ENCODE measurements at places on chromosomes 12 and 14.

DNA sequence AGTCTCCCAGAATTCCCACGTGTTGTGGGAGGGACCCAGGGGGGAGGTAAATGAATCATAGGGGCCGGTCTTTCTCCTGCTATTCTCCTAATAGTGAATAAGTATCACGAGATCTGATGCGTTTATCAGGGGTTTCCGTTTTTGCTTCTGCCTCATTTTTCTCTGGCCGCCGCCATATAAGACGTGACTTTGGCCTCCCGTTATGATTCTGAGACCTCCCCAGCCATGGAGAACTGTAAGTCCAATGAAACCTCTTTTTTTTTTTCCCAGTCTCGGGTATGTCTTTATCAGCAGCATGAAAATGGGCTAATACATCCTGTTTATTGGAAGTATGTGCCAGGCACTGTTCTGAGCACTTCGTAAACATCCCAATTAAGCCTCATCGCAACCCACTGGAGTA, 788 bp downstream of the KRT72 start:
- DNase-seq, result no peak
- no peak overlapping the region for H3K4me3 ChIP-seq
- H3K27me3 ChIP-seq, result peaks cover 14% of the 10 kb centered on the region
- no peaks in the 10 kb centered on the region for H3K4me1 ChIP-seq
- H3K27ac ChIP-seq, result no peak overlapping the region

DNA sequence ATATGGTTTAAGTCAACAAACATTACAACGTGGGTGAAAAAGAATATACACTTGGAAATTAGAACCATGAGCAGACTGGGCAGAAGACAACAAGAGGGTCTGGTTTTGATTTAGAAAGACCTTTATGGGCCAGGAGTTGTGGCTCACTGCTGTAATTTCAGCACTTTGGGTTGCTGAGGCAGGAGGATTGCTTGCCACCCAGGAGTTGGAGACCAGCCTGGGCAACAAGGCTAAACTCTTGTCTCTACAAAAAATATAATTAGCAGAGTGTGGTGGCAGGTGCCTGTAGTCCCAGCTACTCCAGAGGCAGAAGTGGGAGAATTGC, 2.7 kb upstream of the NFKBIA start:
- no peaks in the 10 kb centered on the region for H3K27me3 ChIP-seq
- peaks cover 22% of the 10 kb centered on the region for H3K4me1 ChIP-seq
- H3K27ac ChIP-seq, result no peak overlapping the region
- no peak overlapping the region for H3K4me3 ChIP-seq
- H3K36me3 ChIP-seq, result peaks cover 14% of the 10 kb centered on the region

- no peak overlapping the region for H3K4me3 ChIP-seq
- H3K27me3 ChIP-seq, result no peaks in the 10 kb centered on the region
- DNase-seq, result no peak
- no peak overlapping the region for H3K27ac ChIP-seq
- H3K4me1 ChIP-seq, result peaks cover 11% of the 10 kb centered on the region
Measured at GRCh38 chr12:104376650-104377513, 73.3 kb downstream of the EID3 start.

DNA sequence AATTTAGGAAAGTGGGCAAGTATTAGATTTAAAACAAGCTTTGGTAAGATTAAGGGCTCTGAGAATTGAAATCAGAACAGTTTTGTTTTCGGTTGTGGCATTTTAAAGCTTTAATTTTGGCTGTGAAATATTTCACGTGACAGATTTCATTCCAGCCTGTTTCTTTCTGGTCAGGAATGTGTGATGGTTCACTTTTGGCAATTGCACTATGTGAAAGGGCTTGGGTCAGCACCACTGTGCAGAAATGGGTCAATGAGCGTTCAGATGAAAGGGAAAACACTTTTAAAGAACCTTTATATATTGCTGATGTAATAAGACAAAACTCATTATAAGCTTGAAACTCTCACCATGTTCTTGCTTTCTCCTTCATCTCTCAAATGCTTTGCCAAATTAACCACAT, 17.1 kb downstream of the NUBPL start:
- H3K4me1 ChIP-seq, result no peaks in the 10 kb centered on the region
- H3K36me3 ChIP-seq, result no peaks in the 10 kb centered on the region
- H3K27me3 ChIP-seq, result no peaks in the 10 kb centered on the region
- DNase-seq, result no peak

GRCh38 chr14:94550041-94550440, 11.2 kb upstream of the SERPINA4 start:
- H3K27ac ChIP-seq, result no peak overlapping the region
- DNase-seq, result no peak
- no peak overlapping the region for H3K4me3 ChIP-seq
- no peaks in the 10 kb centered on the region for H3K27me3 ChIP-seq
- H3K4me1 ChIP-seq, result no peaks in the 10 kb centered on the region

DNA sequence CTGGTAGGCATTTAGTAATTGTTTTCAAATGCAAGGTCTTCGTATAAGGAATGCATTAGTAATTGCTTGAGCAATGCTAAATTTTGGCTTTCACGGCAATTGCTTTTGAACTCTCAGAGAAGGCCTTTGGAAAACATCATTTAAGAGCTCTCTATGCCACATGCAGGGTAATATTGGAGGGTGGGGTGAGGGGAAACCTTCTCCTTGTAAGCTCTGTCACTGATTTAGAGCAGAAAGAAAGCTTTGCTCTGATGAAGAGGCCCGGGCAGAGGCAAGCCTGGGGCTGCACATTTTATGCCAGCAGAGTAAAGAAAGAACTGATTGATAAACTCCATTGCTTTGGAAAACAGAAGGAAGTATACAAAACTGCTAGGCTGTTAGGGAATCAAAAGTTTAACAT, 70.9 kb downstream of the TRIM9 start:
- H3K4me3 ChIP-seq, result no peak overlapping the region
- H3K4me1 ChIP-seq, result no peaks in the 10 kb centered on the region
- DNase-seq, result no peak
- no peaks in the 10 kb centered on the region for H3K36me3 ChIP-seq

GRCh38 chr12:52300796-52301691, 9.7 kb upstream of the KRT81 start:
- H3K27ac ChIP-seq, result no peak overlapping the region
- peak; percentile 34 for DNase-seq
- no peak overlapping the region for H3K4me3 ChIP-seq
- H3K4me1 ChIP-seq, result no peaks in the 10 kb centered on the region
- no peaks in the 10 kb centered on the region for H3K36me3 ChIP-seq

- no peaks in the 10 kb centered on the region for H3K36me3 ChIP-seq
- no peak overlapping the region for H3K4me3 ChIP-seq
- no peak overlapping the region for H3K27ac ChIP-seq
Measured at GRCh38 chr12:46134205-46134811, 134.5 kb downstream of the SLC38A1 start.

GRCh38 chr12:115630136-115630535, 647.4 kb downstream of the MED13L start:
- H3K36me3 ChIP-seq, result no peaks in the 10 kb centered on the region
- no peaks in the 10 kb centered on the region for H3K4me1 ChIP-seq
- no peak overlapping the region for H3K27ac ChIP-seq
- H3K4me3 ChIP-seq, result no peak overlapping the region
- H3K27me3 ChIP-seq, result no peaks in the 10 kb centered on the region

- no peak for DNase-seq
- H3K4me1 ChIP-seq, result peaks cover 42% of the 10 kb centered on the region
- no peaks in the 10 kb centered on the region for H3K27me3 ChIP-seq
- H3K4me3 ChIP-seq, result no peak overlapping the region
- peak overlapping the region; percentile 88 for H3K27ac ChIP-seq
Measured at GRCh38 chr12:57939291-57939690, 2.1 kb upstream of the ATP23 start.

- no peak overlapping the region for H3K4me3 ChIP-seq
- peaks cover 25% of the 10 kb centered on the region for H3K4me1 ChIP-seq
- H3K27me3 ChIP-seq, result no peaks in the 10 kb centered on the region
- DNase-seq, result no peak
Measured at GRCh38 chr14:50964683-50965390, 20.6 kb upstream of the PYGL start.

- no peak overlapping the region for H3K27ac ChIP-seq
- peaks cover 12% of the 10 kb centered on the region for H3K4me1 ChIP-seq
- H3K27me3 ChIP-seq, result no peaks in the 10 kb centered on the region
- no peaks in the 10 kb centered on the region for H3K36me3 ChIP-seq
- no peak for DNase-seq
- no peak overlapping the region for H3K4me3 ChIP-seq
Measured at GRCh38 chr12:112096667-112097066, 11.9 kb downstream of the NAA25 start.

GRCh38 chr12:80698256-80698655, 9.2 kb upstream of the MYF6 start:
- DNase-seq, result no peak
- H3K4me3 ChIP-seq, result no peak overlapping the region
- H3K36me3 ChIP-seq, result no peaks in the 10 kb centered on the region
- H3K27ac ChIP-seq, result no peak overlapping the region
- no peaks in the 10 kb centered on the region for H3K27me3 ChIP-seq

- no peak overlapping the region for H3K27ac ChIP-seq
- H3K4me1 ChIP-seq, result no peaks in the 10 kb centered on the region
- H3K36me3 ChIP-seq, result no peaks in the 10 kb centered on the region
Measured at GRCh38 chr14:72636094-72636493, 257.8 kb downstream of the DPF3 start.

DNA sequence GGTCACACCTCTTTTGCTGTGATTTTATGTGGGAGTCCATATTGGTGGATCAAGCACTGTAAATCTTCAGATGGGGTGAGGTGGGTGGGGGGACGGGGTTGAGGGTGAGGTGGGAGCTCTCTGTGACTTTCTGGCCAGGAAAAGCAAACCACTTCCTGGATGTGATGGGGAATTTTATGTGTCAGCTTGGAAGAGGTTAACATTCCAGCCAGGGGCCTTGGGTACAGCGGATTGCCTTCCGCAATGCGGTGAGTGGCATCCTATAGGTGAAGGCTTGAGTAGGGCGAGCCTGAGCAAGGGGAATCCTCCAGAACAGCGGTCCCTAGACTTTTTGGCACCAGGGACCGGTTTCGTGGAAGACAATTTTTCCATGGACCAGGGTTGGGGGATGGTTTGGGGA, 36.2 kb downstream of the DLK1 start:
- no peak for DNase-seq
- no peaks in the 10 kb centered on the region for H3K36me3 ChIP-seq
- H3K4me3 ChIP-seq, result no peak overlapping the region
- H3K27me3 ChIP-seq, result no peaks in the 10 kb centered on the region
- no peaks in the 10 kb centered on the region for H3K4me1 ChIP-seq

DNA sequence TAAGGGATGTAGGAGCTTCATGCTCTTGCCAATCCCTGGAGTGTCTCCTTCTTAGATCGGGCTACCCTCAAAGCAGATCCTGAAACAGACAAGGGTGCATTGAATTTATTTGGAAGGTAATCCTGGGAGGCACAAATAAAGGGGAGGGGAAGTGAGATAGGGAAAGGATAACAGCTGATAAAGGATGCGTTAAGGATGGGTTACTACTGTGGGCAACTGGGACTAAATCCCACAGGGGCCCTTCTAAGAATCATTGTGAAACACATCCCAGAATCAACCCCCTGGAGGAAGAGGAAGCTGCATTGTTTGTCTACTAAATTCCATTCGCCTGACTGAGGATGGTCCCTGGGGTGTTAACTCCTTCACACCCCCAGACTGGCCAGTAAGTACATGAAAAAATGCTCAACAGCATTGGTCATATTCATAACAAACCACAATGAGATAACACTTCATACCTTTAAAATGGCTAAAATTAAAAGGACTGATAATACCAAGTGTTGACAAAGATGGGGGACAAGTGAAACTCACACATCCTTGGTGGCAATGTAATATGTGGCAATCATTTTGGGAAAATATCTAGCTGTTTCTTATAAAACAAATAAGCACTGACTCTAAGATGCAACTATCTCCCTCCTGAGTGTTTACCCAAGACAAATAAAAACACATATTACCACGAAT, 37.0 kb upstream of the CMKLR1 start:
- H3K27me3 ChIP-seq, result no peaks in the 10 kb centered on the region
- no peaks in the 10 kb centered on the region for H3K4me1 ChIP-seq
- H3K4me3 ChIP-seq, result no peak overlapping the region

GRCh38 chr14:90062127-90062794, 467 bp downstream of the KCNK13 start:
- H3K4me1 ChIP-seq, result peaks cover 40% of the 10 kb centered on the region
- peaks cover 77% of the 10 kb centered on the region for H3K27me3 ChIP-seq
- H3K36me3 ChIP-seq, result no peaks in the 10 kb centered on the region
- peak overlapping the region; percentile 13 for H3K27ac ChIP-seq

DNA sequence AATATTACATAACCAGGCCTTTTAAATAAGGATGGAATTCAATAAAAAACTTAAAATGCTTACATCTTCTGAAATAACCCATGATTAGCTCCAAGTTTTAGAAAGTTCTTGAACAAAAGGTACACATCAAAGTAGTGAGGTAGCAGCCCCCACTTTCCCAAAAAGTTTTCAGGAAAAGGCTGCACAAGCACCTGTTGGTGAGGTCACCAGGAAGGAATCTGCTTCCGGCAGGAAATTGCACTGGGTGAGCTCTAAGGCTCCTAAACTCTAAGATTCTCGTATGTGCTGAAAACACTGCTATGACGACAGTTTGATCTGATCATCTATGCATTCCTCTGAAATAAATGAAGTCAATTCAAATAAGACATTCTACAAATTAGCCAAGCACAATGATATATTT, 34.3 kb upstream of the TTC7B start:
- H3K27me3 ChIP-seq, result no peaks in the 10 kb centered on the region
- H3K4me1 ChIP-seq, result no peaks in the 10 kb centered on the region
- no peak for DNase-seq
- no peak overlapping the region for H3K4me3 ChIP-seq
- peak overlapping the region; percentile 27 for H3K27ac ChIP-seq

DNA sequence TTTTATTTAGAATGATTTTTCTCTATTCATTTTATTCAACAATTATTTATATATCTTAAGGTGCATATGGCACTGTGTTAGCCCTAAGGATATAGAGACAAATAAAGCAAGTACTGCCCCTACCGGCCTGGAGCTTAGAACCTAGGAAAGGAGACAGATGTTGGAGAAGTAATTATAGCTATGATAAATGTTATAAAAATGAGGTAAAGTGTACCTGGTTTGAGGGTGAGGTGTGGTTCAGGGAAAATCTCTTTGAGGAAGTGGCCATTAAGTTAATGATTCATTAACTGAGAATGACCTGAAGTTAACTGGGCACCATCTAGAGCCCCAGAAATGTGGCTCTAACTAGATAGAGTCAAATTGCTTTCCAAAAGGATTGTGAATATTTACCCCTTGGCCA, 31.9 kb downstream of the CDKL1 start:
- H3K27me3 ChIP-seq, result no peaks in the 10 kb centered on the region
- H3K4me3 ChIP-seq, result no peak overlapping the region

GRCh38 chr12:30807695-30808034, 52.9 kb upstream of the CAPRIN2 start:
- no peak overlapping the region for H3K4me3 ChIP-seq
- H3K4me1 ChIP-seq, result no peaks in the 10 kb centered on the region
- no peak for DNase-seq
- H3K27ac ChIP-seq, result no peak overlapping the region

- no peak overlapping the region for H3K4me3 ChIP-seq
- no peaks in the 10 kb centered on the region for H3K27me3 ChIP-seq
- H3K27ac ChIP-seq, result peak overlapping the region; percentile 67
- H3K36me3 ChIP-seq, result no peaks in the 10 kb centered on the region
- DNase-seq, result no peak
- peaks cover 41% of the 10 kb centered on the region for H3K4me1 ChIP-seq
Measured at GRCh38 chr12:89236237-89236636, 116.1 kb downstream of the DUSP6 start.
